Suppressor macrophage treated with lipopolysaccharide for 4 hours (primary cell): ENCODE measurements at places on chromosomes 1 and 21.

- peak; percentile 55 for DNase-seq
These were observed 89.9 kb upstream of the JAK1 start for GRCh38 chr1:65056234-65056633.

DNA sequence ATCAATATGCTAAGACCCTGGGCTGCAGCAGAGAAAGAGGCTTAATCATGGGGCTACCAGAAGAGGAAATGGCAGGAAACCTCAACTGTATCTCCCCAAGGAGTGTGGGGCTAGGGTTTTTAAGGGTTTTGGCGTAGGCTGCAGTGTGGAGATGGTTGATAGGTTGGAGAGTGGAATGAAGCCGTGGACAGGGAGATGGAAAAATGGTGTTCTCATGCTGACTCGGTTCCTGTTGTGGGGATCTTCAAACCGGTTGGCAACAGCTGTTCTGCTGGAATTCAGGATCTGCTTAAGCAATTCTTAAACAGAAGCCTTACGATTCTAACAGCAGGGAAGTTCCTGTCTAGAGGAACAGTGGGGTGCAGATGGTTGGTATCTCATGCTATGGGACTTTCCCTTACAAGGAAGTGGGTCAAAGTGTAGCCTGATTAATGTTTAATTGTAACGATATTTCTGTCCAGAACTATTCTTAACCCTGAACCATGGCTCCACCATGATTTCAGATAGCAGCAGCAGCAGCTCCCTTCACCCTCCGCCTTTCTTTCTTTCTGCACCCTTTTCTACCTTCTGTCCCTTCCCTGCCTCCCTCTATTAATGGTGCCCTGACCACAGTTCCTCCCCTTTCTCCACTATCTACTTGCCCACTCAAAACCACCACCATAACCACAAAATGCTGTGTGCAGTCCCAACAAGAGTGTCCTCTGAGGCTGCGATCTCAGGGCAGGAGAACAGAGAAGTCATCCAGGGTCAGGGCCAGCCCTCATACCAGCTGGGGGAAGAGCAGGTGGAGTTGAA lies 30.8 kb downstream of the RSPH1 start:
- peak; percentile 73 for DNase-seq

DNA sequence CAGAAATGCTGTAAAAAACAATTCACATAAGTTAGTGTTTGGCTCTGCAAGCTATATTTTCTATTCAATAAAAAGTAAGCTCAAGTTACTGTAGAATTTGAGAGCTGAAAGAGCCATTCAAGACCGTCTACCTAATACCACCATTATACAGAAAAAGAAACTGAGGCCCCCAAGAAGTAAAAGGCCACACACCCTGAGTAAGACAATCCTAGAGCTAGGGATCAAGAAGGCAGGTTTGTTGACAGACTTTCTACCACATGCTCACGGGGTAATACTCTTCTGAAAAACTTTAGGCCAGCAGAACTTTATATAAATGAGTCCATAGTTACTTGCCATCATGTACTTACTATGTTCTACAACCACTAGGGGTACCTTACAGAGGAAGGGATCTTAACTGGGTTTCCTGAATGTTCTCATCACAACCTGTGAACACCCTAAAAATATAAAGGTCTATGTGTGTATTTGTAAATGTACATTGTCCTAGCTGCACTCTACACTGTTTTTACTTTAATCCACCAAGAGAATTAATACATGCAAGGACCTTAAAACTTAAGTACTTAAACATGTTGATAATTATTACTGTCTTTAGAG lies 2.7 kb downstream of the PSMG1 start:
- DNase-seq: no peak

GRCh38 chr1:248000169-248000568 lies 13.3 kb upstream of the OR2L5 start:
- DNase-seq: no peak

DNA sequence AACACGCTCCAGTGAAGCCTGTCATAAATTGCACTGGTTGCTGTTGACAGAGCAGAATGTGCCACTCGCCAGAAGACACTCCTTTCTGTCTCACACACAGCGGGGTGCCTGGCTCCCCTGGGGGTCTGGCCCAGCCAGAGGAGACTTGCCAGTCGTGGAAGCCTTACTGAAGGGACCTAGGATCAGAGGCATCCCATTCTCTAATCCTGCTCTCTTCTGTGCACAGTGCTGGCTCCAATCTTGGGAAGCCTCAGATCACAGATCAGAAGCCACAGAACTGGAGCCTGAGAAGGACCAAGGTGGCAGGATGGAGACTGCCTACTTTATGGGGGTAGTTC lies 1.4 kb downstream of the SLC9A1 start:
- DNase-seq: no peak

DNA sequence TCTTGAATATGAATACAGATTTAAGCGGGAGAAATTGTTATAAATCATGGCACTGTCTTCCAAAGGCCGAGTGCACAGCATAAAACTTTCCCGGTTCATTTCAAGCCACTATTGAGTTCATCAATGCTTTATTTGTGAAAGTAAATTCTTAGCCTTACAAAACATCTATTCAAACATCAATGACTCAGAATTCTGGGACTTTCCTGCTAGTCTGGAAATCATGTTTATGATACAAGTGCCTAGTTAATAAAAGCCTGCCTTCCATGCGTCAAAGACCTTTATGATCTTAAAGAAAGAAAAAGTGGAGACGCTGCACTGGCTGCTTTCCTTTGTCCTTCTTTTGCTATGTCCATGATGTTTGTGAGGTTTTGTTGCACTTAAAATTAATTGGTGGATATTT lies 137.7 kb downstream of the SETD4 start:
- DNase-seq: peak; percentile 42

DNA sequence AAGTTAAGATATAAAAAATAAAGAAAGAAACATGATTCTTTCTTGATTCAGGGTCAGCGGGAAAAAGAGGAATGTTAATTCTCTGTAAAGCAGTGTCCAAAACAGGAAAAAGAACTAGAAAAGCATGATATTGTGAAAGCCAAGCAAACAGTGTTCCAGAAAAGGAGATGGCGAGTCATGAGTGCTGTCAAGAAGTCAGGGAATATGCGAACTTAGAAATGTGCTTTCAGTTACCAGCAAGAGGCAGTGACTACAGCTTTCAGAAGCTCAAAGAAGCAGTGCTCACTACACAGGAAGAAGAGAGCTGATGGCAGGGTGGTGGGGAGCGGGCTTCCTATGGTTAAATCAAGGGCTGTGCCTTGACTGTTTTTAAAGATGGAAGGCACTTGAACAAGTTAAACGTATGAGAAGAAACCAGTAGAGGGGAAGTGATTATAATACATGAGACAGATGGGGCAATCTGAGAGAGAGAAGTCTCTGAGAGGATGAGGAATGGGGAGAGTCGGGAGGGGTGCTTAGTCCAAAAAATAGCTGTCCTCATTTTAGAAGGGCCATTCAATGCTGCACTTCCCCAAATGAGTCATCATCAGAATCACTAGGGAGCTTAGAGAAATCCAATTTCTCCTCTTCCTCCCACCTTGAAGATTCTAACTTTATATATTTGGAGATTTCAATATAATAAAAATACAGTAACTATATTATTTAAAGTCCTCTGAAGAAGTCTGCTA lies 90.4 kb downstream of the KCNK1 start:
- no peak for DNase-seq

DNA sequence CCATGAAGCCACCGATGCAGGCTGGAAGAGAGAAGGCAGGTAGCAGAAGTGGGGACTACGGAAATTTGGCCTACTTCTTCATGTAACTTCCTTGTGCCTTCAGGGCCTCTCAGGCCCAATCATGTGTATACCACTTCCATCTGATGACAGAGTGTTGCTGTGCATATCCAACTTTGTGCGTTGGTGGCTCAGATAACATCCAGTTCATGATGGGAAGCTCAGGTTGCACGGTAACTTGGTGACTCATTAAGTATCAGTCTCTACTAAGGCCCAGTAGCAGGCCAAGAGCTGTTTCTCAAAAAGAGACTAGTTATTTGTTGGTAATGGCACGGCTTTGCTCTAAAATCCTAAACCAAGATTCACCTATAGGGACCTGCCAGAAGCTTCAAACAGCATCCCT lies 117.6 kb downstream of the LTN1 start:
- DNase-seq: no peak

- DNase-seq: no peak
These were observed 3.5 kb downstream of the IGSF9 start for GRCh38 chr1:159941591-159942560.

DNA sequence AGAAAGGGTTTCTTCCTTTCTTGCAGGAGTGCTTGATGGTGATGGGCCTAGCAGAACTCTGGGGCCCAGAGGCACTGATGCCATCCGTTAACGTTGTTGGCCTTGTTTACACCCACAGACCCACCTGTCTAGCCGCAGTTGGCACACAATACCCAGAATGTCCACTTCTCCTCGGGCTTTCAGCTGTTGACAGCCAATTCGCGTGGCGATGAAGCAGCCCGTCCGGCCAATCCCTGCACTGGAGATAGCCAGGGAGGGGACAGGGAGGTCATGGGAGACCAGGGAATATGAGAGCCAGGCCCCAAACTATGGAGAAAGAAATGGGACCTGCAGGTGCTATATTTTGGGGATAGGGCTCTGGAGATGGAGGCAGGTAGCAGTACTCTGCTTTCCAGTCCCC lies 5.7 kb upstream of the ARL8A start:
- DNase-seq: no peak

- no peak for DNase-seq
These were observed 2.6 kb downstream of the S100A16 start for GRCh38 chr1:153610334-153610733.

GRCh38 chr1:227766015-227766634 lies 30.9 kb downstream of the SNAP47 start:
- DNase-seq: no peak

GRCh38 chr1:48701445-48701844 lies 75.2 kb downstream of the BEND5 start:
- no peak for DNase-seq
